ENCODE measurements at places on chromosomes 11 and 22. TPM values are rescaled to one million over a fixed set of nuclear protein-coding genes. Genes with fewer than 3 reads are reported as not detected.

The GLB1L3 gene
- total RNA-seq, result 1.6 TPM

The BBS1 gene
- total RNA-seq, result 79.5 TPM

The GPHA2 gene
- total RNA-seq, result not detected

The ZFTA gene
- total RNA-seq, result 9.7 TPM

The SYT7 gene
- total RNA-seq, result 10.8 TPM

The LRRC74B gene
- total RNA-seq, result not detected

The SPTBN2 gene
- 27.2 TPM for total RNA-seq

The EXPH5 gene
- 3.2 TPM for total RNA-seq

The GNG3 gene
- not detected for total RNA-seq

The RAG2 gene
- total RNA-seq, result not detected

The ACTN3 gene
- total RNA-seq, result 0.16 TPM

The SLC22A25 gene
- not detected for total RNA-seq

The THRSP gene
- 74.9 TPM for total RNA-seq

The PRODH gene
- 4.6 TPM for total RNA-seq

The IGSF22 gene
- 0.44 TPM for total RNA-seq

The SLCO2B1 gene
- total RNA-seq, result 32.3 TPM

The PAMR1 gene
- total RNA-seq, result 11.3 TPM

The HTR3B gene
- total RNA-seq, result not detected

The PDE2A gene
- 85.9 TPM for total RNA-seq

The WT1 gene
- not detected for total RNA-seq

The GGT1 gene
- 4.6 TPM for total RNA-seq

The BIRC3 gene
- total RNA-seq, result 2.6 TPM

The SCGB1A1 gene
- total RNA-seq, result not detected

The SMIM35 gene
- total RNA-seq, result not detected

Measured in breast epithelium (tissue), 4 donors.